Stimulated activated naive CD4-positive, alpha-beta T cell treated with Interleukin-2 at 50 U/mL for 16 hours (primary cell): ENCODE measurements at places on chromosomes 5 and 9.
A peak's percentile ranks its signal among the peaks of the same experiment; 100 is the strongest.

DNA sequence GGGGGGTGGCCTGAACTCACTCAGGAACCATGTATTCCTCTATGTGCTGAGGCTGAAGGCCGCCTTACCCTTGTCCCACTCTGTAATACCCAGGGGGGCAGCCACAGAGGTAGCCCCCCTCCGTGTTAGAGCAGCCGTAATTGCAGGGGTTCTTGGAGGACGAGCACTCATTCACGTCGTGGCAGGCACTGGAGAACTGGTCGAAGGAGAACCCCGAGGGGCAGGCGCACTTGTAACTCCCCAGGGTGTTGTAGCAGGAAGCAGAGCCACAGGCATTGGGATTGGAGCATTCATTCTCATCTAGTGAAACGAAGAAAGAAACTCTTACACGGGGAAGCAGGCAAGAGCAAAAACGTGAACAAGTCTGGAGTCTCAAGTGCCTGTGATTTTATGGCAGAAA lies 179.8 kb downstream of the SLC12A2 start:
- no peak for DNase-seq

DNA sequence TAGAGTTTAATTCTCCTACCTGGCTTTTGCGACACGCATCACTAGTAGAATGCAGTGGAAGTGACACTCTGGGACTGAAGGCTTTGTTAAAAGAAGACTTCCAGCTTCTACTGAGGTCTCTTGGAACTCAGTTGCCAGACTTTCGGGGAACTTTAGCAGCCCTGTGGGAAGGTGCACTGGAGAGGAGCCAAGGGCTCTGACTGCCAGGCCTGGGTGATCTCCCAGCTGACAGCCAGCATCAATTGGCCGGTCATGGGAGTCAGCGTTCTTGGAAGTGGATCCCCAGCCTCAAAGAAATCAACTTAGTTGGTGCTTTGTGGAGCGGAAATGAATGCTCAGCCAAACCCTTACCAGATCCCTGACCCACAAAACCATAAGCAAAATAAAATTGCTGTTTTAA lies 87.1 kb downstream of the OSTF1 start:
- no peak for DNase-seq

GRCh38 chr9:82531795-82532194 lies 531.1 kb downstream of the RASEF start:
- no peak for DNase-seq

- no peak for DNase-seq
These were observed 128.1 kb upstream of the FAM174A start for GRCh38 chr5:100407053-100407452.

GRCh38 chr9:34992376-34992951 lies 2.9 kb downstream of the DNAJB5 start:
- DNase-seq: peak; percentile 76

DNA sequence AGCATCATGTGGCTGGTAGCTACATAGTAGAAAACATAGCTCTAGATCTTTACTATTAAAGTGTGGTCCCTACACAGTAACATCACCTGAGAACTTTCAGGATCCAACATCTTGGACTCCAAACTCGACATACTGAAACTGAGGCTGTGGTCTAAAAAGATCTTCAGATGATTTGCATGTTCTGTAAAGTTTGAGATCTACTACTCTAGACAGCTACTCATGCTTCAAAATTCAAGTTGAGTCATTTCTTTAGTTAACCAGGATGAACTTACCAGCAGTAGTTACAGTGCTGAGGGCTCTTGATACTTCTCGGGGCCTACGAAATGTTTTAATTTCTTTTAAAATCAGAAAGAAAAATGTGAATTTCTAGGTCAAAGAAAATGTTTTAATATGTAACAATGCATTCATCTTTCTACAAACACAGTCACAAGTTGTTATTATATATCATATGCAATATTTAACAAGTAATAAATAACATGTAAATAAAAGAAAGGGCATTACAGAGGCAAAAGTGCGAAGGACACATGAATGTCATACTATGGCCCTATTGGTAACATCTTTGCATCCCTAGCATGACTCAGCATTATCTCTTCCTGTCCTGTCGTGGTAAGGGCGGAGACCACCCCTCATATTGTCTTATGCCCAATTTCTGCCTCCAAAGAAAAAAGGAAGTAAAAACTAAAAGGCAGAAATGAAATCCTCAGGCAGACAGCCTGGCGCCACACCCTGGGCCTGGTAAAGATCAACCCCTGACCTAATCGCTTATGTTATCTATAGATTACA lies 563.9 kb upstream of the TLE4 start:
- no peak for DNase-seq

- DNase-seq: no peak
These were observed 899.9 kb downstream of the TAF11L14 start for GRCh38 chr5:18534119-18534518.
